ENCODE measurements at places on chromosomes 12 and 14.

- no peak for DNase-seq
Measured at GRCh38 chr12:124057691-124058090, 84.7 kb downstream of the ZNF664 start.

GRCh38 chr14:81018251-81018650 lies 62.8 kb downstream of the TSHR start:
- DNase-seq, result no peak

DNA sequence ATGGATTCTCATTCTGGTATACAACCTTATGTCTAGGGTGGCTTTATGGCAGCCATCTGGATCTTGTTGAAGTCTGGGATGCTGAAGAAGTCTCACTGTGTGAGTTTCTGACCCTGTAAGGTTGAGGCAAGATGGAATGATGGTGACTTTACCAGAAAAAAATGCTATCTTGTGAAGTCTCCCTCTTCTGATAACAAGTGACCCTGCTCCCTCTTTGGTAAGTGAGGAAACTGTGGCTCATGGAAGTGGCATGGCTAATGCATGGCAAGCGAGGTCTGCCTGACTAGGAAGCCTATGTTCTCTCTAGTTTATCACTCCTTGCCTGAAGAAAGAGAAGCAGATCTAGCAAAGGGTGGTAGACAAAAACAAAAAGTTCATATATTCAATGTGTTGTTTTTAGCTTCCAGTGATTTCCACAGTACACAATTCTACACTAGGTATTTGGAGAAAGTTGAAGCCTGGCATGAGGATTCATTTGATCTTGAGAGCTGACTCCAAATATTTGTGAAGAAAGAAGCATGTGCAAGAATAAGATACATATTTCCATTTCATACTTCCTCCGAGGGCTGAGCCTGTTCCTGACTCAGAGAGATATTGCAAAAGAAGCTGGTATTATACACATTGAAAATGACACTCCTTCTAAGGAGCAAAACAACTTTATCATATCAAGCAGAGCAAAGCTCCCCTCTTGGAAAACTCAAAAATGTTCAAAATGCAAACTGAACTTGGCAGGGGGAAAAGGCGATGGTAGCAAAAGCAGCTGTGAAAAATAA lies 63.6 kb downstream of the HELB start:
- DNase-seq, result no peak

GRCh38 chr14:104285508-104285840 lies 147.1 kb downstream of the KIF26A start:
- DNase-seq, result peak; percentile 43

GRCh38 chr12:132169376-132169775 lies 25.1 kb downstream of the NOC4L start:
- DNase-seq, result no peak

GRCh38 chr14:61178226-61179060 lies 102.7 kb downstream of the TMEM30B start:
- DNase-seq, result no peak

GRCh38 chr14:89121968-89122620 lies 294.9 kb downstream of the FOXN3 start:
- no peak for DNase-seq

DNA sequence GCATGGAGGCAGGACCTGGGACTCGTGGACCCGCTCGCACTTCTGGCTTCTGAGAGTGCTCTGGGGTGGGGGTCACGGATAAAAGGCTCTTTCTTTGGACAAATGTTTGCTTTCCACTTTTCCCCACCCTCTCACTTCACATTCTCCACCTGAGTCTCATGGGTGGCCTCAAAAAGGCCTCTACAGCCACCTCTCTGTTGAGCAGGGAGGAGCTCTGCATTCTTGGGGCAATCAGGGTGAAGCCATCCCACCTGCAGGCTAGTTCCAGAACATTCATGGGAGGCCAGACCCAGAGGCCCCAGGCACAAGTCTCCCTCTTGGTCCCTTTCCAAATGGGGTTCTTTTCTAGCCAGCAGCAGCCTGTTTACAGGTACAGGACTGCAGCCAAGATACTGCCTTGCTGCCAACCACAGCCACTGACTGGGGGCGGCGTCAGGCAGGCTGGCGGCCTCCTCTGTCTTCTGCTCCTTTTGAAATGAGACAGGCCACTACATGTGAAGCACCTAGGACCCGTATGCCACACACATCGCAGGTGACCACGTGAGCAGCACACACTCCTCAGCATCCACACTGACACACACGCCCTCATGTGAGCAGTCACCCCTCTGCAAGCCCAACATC lies 18.2 kb upstream of the CEBPE start:
- DNase-seq, result no peak

- DNase-seq, result no peak
Measured at GRCh38 chr14:39592116-39592789, 160.0 kb upstream of the FBXO33 start.

DNA sequence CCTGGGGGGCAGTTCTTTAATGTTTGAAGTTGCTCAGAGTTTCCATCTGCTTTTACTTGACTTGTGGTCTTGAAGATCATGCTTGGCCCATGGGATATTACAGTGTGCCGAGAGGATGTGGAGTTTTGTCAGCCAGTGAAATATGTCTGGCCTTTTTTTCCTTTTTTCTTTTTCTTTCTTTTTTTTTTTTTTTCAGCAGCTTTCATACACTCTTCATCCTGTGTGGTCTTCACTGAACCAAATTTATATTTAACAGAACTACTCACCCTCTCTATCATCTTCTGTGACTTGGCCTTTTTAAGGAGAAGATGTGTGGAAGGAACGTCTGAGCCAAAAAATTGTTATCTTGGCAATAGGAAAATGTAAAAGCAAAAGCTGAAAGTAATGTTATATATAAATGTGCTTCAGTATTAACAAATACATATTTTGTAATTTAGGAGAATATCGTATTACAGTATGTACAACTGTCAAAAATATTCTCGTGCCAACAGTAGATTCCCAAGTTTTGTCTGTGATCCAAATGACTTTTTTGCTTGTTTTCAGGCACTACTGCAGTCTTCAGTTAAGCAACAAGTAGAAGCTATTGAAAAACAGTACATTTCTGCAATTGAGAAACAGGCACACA lies 200.6 kb downstream of the CCDC91 start:
- no peak for DNase-seq

DNA sequence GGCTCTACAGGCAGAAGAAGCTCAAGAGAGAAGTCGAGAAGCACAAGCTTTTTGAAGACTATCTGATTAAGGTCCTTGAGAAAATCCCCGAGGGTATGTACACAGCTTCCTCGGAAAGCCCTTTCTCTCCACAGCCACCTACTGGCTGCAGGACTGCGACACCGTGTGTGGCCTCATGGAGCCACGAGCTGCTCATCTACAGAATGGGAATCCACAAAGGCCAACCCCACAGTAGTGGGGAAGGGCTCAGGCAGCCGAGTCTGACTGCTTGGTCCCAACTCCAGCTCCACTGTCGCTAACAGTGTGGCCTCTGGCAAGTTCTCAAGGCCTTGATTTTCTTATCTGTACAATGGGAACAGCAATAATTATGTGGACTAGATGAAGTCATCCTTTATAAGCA lies 2.5 kb downstream of the CCDC197 start:
- DNase-seq, result no peak

GRCh38 chr12:92369636-92370035 lies 224.0 kb upstream of the BTG1 start:
- DNase-seq, result no peak

- no peak for DNase-seq
Measured at GRCh38 chr12:32149489-32149888, 42.8 kb downstream of the BICD1 start.

- DNase-seq, result no peak
Measured at GRCh38 chr12:105275997-105276733, 40.2 kb upstream of the APPL2 start.

DNA sequence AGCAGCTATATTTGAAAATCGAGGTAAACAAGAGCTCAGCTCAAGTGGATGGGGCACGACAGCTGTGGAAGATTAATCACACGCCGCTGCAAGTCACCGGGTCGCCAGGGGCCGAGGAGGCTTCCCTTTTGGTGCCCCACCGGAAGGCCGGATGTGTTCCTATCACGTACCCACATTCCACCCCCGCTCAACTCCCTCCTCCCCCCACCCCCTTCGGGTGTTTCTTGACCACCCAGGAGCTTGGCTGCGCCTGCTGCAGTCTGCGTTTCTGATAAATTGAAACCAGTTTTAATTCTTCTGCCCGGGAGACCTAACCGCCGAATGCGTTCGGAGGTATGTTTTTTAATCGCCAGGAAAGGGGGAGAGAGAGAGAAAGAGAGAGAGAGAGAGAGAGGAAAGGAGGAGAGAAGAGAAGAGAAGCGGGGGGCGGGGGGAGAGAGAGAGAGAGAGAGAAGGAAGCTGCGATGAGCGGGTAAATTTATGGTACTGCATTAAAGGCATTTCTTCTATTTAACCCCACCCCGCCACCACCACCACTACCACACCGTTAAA lies 1.8 kb downstream of the SLC8A3 start:
- peak; percentile 80 for DNase-seq

- DNase-seq, result no peak
Measured at GRCh38 chr12:1054117-1054870, 63.3 kb downstream of the ERC1 start.
